ENCODE measurements at places on chromosomes 6 and 20.

DNA sequence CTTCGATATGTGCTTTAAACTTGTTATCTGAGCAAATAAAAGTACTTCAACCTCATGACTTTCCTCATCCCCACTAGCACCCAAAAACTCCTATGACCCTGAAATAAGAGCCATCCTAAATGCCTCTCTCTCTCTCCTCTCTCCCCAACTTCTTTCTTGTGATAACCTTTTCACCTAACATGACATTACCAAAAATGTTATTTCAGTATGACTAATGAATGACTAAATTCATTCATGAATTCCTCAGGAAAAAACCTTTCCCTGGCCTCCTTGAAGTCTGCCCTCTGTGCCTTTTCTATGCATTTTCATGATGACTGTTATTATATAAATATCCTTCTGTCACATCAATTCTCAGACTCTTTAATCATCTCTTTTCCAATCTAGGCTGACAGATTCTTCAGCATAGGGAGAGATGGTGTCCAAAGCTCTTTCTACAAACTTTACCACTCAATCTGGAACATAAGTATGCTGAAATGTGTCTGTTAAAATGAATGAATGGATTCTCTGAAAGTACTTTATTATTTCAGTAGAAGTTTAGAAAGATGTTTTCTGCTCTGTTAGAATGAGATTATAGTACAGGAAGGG, 114.3 kb upstream of the GGTLC1 start:
- DNase-seq, result no peak

- peak; percentile 69 for DNase-seq
Observed at GRCh38 chr20:32972181-32973076, 31.8 kb downstream of the SUN5 start.

GRCh38 chr6:42555477-42556457, 8.1 kb upstream of the UBR2 start:
- no peak for DNase-seq

- no peak for DNase-seq
Observed at GRCh38 chr6:149335924-149336608, 18.6 kb downstream of the TAB2 start.

- DNase-seq, result no peak
Observed at GRCh38 chr6:3388786-3389185, 68.1 kb downstream of the SLC22A23 start.

- no peak for DNase-seq
Observed at GRCh38 chr6:16623731-16624130, 137.5 kb downstream of the ATXN1 start.

GRCh38 chr6:168212362-168212761, 107.2 kb downstream of the DACT2 start:
- no peak for DNase-seq

DNA sequence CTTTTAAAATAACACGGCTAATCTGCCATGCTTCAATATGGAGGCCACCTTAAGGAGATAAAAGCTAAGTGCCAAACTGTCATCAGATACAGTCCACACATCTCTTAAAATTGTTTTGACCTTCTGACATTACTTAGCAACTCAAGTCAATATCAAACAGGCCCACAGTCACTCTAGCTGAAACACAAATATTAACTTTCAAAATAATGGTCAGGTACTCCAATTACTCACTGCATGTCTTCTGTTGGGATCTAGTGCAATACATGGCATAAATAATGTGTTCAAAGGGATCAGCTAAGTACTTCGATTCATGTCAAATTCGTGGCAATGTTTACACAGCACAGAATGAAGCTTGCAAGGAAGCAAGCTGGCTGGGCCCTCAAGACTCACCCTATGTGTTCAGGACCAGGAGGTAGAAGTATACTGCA, 133.9 kb upstream of the BEND6 start:
- no peak for DNase-seq

GRCh38 chr6:126385536-126385935, 45.6 kb downstream of the CENPW start:
- no peak for DNase-seq

DNA sequence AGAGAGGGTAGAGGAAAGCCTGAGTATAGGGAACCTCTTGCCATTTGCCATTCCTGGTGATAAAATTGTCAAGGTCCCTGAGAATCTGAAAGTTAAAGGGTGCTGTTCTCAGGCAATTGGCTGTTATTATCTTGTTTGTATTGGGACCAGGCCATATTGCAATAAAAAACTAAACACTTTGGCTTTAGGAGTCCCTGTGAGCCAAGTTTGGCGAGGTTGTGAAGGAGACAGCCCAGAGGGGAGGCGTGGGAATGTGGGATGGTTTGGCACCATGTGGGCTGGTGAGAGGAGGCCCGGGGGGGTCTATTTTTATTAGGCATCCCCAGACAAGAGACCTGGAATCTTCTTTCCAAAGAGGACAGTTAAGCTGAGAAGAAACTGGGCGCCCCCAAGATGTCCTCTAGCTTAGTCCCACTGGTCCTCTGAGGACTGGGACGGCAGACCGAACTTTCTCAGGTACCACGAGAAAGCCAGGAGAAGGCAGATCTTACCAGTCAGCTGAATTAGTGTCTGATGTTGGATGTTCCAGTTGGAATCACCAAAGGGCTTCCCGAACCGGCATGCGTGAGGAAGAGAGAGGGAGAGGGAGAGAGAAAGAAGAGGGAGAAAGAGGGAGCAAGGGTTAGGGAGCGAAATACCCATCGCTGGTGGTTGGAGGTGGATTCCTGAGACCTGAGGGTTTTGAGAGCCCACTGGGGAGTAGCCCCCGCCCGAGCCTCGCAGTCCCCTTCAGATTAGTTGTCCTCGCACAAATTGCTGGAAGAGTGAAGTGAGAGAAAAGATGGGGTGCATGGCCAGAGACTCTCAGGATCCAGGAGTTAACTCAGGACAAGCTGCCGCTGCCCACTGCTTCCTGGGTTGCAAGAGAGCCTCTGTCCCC, 24.4 kb downstream of the DYNLT1 start:
- DNase-seq, result no peak

DNA sequence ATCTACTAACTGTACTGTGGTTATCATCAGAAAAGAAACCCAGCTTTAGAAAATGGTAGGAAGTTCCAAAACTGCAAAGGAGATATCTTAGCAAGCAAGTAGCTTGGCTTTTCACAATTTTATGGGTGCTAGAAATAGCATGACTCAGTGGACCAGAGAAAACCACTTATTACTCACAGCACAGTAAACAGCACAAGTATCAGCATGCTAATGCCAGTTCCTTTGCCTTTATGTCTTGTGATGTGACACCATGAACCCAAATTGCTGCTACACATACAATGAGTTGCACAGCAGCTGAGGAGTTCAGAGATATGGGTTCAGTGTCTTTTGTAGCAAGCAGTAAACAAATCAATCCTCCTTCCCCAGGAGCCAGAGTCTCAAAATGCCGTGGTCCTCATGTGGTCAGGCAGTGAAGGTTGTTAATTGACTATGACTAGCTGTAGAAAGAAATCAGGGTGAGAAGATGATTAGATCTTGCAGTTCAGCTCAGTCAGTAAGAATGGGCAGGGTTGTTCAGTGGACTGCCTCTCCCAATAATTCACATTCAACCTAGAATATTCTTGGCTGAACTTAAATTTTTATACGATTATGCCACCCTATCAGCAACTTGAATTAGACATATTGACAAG, 73.3 kb downstream of the OPRM1 start:
- no peak for DNase-seq

DNA sequence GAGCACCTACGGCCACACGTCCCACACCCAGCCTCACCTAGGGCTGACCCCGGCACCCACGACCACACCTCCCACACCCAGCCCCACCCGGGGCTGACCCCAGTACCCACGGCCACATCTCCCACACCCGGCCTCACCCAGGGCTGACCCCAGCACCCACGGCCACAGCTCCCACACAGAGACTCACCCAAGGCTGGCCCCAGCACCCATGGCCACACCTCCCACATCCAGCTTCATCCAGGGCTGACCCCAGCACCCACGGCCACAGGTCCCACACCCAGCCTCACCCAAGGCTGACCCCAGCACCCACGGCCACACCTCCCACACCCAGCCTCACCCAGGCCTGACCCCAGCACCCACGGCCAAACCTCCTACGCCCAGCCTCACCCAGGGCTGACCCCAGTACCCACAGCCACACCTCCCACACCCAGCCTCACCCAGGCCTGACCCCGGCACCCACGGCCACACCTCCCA, 36.7 kb downstream of the NINL start:
- no peak for DNase-seq

DNA sequence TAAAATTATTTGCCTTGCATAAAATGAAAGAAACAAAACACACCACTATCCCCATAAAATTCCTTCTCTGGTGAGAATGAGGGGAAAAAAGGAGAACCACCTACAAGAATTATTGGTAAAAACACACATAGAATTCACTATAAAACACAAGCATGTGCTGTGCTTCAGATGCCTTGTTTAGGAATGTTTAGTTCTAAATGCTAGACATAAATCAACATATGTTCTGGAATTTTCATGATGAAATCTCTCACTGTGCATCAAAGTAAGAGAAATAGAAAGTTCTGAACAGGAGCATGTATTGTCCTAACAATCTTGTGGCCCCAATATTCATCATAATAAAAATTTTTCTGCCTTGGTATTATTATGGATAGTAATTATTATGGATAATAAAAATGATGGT, 111.0 kb downstream of the PLCB4 start:
- no peak for DNase-seq

DNA sequence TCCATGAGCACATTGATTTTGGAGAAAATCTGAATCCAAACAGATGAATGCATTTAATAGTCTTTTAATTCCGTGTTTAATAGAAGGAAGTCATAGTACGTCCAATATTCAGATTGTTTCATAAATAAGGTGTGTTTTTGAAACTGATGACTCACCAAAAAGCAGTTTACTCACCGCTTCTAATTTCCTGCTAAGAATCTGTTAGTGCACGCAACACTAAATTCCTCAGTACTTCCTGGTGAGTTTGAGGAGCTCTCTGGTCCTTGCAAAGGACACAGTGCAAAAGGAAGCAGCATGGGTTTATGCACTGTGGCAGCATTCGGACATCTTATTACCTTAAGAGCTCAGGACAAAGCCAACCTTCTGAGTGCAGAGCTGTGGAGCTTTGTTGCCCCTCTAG, 2.3 kb upstream of the ADGRF1 start:
- no peak for DNase-seq

DNA sequence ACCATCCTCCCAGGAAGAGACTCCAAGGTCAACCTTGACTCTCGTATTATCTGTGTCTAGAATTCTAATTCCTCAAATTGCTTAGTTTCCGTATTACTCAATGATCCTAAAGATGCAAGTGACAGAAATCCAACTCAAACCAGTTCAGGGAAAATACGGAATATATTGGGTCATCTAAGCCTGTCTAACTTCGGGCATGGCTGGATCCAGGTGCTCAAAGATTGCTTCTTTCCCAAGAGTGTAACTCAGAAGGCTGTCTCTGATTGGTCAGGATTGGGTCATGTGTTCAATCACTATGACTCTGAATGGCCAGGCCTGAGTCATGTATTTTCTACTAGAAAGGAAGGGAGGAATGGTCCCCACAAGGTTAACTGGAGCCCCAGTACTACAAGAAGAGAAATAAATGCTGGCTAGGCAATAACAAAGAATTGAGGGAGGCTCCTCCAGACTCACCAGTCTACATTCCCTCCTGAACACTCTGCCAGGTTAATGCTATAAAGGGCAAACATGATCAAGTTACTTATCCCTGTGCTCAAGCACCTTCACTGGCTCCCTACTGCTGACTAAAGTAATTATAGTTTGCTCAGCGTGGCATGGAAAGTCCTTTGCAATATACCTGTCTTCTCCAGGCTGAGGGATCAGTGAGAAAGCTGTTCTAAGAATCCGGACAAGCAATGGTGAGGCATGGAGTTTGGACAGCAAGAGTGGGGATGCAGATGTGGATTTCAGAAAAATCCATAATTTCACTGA, 15.4 kb upstream of the PREX1 start:
- DNase-seq, result no peak

- DNase-seq, result no peak
Observed at GRCh38 chr6:138795809-138796603, at the start of gene ECT2L. Gene ECT2L, plus strand, starts transcription at chr6:138796087. Its CDS starts 17,188 bp downstream, at chr6:138813275.

DNA sequence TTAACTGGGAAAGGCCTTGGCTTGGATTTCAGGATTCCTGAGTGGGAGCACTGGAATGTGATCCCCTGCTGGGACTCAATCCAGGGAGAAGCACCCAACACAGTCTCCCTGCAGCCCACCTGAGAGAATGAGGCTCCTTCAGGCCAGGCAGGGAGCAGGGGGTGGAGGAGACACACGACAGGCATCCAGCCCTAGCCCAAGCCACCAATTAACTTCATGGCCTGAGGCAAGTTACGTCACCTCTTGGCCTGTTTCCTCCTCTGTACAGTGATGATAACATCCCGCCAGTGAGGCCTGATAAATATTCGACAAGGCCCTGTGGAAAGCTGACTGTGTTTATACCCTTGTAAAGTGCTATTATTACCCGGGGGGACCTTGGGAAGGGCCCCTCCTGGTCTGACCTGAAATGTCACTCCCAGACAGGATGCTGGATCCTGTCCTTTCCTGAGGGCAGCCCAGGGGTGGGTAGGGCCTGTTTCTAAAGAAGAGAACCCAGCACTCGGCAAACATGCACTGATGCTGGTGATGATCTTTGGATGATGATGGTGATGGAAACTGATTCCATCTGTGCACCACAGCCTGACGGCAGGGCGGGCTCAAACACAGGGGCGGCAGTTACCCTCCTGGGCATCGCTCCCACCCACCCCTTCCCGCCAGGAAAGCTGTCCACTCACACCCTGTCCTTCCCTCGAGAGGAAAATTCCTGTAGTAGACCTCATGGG, 12.4 kb downstream of the FRS3 start:
- DNase-seq, result no peak

GRCh38 chr20:45229264-45230056, 8.3 kb downstream of the SEMG2 start:
- peak; percentile 49 for DNase-seq

Measured in activated CD4-positive, CD25-positive, alpha-beta regulatory T cell treated with anti-CD3 and anti-CD28 coated beads, Interleukin-2, amount 50 U/mL, for 72 hours (primary cell).